Lower lobe of right lung (tissue), 2 donors: ENCODE measurements at places on chromosomes 11 and 22. TPM values are rescaled to one million over a fixed set of nuclear protein-coding genes. Genes with fewer than 3 reads are reported as not detected.

Gene ROM1
- 5.6 TPM for total RNA-seq

DNA sequence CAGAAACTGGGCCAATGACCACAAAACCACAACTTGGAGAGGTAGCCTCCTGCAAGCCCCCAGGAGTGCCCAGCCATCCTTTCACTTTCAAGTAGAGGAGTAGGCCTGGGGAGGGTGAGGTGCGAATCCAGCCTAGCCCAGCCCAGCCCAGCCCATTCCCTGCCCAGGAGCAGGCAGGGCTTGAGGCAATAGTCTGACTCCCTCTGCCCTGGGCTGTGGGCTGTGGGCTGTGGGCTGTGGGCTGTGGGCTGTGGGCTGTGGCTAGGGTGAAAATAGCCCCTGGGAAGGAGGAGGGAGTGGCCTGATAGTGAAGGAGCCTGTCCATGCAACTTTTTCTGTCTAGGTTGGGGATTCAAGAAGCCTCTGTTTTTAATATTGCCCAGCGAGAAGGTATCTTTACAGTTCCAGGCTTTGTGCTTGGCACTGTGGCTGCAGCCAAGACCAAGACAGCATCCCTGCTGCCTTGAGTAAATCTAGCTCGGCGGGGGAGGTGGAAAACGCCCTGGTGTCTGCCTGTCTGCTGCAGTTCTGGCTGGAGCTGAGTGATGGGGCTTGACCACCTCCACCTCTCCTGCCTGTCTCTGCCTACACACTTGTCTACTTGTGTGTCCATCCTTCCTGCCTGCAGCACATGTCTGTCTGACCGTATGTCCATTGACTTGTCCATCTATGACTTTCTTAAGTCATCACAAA, 40.7 kb downstream of the LMO1 start:
- DNase-seq, result peak; percentile 19
- no peak overlapping the region for H3K27ac ChIP-seq
- no peak overlapping the region for H3K4me3 ChIP-seq
- H3K36me3 ChIP-seq, result no peaks in the 10 kb centered on the region
- H3K4me1 ChIP-seq, result no peaks in the 10 kb centered on the region

DNA sequence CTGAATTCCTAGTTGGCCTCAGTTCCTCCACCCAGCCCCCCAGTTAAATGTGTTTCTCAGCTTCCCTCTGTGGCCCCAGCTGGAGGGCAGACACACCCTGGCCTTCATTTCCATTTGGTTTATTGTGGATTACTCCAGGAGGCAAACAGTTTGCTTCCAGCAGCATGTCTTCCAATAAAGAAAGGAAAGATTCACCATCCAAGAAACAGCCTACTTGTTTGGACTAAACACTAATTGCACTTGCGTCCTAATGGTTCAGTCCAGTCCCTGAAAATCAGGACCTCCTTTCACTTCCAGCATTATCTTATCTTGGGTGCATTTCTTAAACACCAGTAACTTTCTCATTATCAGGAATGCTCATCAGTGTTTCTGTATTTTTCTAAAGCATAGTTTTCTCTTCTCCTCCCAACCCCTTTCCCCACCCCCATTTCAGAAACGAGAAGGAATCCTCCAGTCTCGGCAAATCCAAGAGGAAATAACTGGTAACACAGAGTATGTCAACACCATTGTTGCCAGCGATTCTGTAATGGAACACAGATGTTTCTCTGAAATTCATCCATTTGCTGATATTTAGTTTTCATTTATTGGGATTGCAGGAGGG, 130.9 kb downstream of the PARVA start:
- H3K4me1 ChIP-seq, result no peaks in the 10 kb centered on the region
- no peak overlapping the region for H3K4me3 ChIP-seq
- H3K36me3 ChIP-seq, result peaks cover 27% of the 10 kb centered on the region
- H3K27ac ChIP-seq, result no peak overlapping the region

- H3K4me1 ChIP-seq, result peaks cover 19% of the 10 kb centered on the region
- DNase-seq, result no peak
- H3K4me3 ChIP-seq, result no peak overlapping the region
These were observed 89.8 kb upstream of the PARVA start for GRCh38 chr11:12287374-12288211.

DNA sequence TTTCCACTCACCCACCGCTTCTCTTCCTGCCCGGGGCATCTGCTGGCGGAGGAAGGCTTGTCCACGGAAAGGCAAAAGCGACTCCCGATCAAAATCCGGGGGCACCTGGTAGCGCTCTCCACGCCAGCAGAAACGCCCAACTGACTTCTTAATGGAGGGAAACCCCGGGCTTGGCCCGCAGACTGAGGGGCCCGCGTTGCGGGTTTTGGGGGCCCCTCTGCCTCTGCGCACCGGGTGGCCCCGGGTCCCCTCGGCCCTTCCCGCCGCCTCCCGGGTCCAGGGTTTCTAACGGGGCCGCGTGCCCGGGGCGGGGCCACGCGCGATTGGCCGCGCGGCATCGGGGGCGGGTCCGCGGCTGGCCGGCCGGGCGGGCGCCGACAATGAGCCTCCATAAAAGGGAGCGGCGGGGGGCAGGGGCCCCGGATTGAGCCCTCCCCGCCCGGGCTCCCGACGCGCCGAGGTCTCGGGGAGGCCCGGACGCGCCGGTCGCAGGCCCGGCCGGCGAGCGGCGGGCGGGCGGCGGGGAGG, at the start of gene SPINDOC:
Gene SPINDOC, plus strand, starts transcription at position 422 of the 528 bp plus-strand sequence. CDS start 231 bp downstream, outside the sequence.
- peaks cover 30% of the 10 kb centered on the region for H3K4me1 ChIP-seq
- H3K36me3 ChIP-seq, result peaks cover 20% of the 10 kb centered on the region
- DNase-seq, result peak; percentile 85
- no peaks in the 10 kb centered on the region for H3K27me3 ChIP-seq
- peak within 1 kb of the TSS; percentile 99 for H3K4me3 ChIP-seq
- peak within 1 kb of the TSS; percentile 81 for H3K27ac ChIP-seq

DNA sequence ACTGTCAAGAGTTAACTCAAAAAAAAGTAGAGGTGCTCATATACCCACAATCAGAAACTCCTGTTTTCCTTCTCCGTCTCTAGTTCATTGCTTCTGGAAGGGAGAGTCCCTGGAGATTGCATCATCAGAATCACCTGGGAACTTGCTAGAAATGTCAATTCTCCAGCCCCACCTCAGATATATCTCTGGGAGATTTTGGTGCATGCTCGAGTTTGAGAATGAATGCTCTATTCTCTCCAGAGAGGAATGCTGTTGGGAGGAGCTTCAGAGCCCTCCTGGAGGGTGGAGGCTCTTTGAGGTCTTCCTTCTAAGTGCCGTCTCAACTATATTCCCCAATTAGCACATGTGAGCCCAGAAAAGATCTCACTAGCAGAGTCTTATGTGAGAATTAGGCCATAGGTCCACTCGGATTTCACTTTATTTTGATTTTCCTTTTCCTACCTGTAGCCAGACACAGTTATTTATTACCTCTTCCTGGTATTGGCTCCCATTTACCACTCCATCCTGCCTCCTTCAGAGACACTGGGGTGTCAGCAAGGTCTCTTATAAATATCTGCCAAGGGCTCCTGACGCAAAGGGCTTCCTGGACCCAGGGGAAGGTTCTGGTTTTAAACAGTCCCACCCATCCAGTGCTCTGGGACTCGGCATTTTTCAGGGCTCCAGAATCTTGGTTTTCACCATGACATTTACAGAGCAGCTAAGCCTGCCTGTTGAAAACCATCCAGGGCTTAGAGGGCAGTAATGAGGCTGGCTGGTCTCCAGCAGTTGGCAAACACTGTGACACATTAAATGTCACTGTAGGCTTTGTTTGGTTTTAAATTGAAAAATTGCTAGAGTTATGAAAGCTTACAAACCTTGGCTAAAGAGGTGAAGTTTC, 136.2 kb downstream of the CD44 start:
- H3K36me3 ChIP-seq, result no peaks in the 10 kb centered on the region
- DNase-seq, result peak; percentile 65
- no peaks in the 10 kb centered on the region for H3K27me3 ChIP-seq
- peaks cover 9% of the 10 kb centered on the region for H3K4me1 ChIP-seq
